ENCODE measurements at places on chromosomes 5 and 9.

- DNase-seq: no peak
These were observed 726.5 kb upstream of the RIOK2 start for GRCh38 chr5:97909541-97909940.

DNA sequence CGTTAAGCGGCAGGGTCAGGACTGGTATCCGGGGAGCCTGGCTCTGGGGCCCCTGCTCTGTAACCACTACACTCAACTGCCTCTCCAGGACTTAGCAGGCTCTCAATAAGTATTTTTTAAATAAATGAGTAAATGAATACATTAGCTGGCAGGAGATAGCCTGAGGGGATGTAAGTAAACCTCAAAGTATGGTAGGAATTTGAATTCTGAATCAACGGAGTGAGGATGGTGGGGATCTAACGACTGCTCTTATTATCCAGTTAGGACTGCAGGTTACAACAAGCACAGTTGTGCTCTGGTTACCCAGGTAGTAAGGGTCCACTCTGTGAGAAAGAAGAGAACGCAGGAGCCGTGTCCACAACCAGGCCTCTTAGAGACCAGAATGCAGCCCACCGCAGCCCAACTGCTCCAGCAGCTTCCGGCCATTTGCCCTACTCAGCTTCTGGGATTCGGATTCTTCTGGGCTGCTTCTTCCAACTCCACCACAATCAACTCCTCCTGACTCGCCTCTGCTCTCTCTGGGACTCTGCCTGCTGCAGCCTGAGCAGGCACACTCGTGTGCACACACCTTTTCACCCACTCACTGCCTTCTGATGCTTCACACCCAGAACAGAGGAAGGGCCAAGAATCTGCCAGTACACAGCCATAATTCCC, 52.6 kb downstream of the MED27 start:
- DNase-seq: no peak

DNA sequence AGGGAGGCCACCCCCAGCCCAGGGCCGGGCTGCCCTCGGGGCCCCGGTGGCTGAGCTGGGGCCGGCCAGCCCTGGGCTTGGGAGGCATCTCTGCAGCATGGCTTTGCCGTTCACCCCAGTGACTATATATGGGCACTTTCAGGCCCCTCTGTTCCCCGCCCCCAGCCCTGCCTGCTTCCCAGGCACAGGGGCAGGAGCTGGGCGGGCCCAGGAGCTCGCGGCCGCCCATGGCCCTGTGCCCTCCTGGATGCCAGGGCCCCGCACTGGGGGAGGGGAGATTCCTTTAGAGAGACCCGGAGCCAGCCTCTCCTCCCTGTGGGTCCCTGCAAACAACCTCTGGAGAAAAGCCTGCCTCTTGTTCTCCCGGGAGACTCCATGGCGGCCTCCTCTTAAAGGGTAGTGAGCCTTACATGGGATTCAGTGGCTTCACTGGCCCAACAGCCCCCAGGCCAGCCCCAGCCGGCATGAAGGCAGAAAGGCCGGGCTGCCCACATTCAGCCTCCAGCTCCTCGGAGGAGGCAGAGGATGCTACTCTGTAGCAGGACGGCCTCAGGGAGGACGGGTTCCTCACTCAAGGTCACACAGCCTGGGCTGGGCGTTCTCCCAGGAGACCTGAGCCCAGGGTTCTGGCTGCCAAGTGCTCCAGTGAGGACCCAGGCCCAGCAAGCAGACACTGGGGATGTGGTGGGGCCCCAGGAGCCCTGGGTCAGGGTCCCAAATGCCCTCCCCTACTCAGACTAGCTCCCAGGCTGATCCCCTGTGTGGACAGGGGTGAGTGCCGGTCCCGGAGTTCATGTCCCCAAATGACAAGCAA, 4.1 kb downstream of the NACC2 start:
- no peak for DNase-seq

- no peak for DNase-seq
These were observed 258.8 kb upstream of the ZNF608 start for GRCh38 chr5:125005266-125005665.

DNA sequence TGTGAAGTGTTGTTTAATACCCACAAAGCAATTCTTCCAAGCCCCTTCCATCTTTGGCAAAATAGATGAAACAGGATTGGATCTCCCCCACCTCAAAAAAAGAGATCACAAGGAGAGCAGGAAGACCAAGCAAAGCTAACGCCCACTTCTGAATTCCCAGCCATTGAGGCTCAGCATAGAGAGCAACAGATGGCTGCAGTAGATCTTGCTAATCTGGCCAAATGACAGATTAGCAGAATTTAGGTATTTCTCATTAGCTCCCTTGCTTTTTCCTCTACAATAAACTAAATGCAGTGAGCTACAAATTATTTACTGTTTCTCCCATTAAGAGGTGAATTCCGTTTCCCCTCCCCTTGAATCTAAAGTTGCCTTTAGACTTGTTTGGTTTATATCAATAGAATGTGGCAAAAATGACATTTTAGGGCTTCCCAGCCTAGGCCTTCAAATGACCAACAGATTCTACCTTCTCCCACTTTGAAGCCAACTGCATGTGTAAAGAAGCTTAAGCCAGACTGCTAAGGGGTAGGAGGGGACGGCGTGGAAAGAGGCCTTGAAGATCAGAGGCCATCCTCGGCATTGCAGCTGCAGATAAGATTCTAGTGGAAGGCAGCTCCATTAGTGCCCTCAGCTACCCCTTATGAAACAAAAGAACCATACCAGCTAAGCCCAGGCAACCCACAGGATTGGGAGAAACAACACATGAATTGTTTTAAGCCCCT, 56.8 kb upstream of the CPEB4 start:
- no peak for DNase-seq

GRCh38 chr9:99234618-99235017, 12.5 kb downstream of the SEC61B start:
- DNase-seq: no peak

DNA sequence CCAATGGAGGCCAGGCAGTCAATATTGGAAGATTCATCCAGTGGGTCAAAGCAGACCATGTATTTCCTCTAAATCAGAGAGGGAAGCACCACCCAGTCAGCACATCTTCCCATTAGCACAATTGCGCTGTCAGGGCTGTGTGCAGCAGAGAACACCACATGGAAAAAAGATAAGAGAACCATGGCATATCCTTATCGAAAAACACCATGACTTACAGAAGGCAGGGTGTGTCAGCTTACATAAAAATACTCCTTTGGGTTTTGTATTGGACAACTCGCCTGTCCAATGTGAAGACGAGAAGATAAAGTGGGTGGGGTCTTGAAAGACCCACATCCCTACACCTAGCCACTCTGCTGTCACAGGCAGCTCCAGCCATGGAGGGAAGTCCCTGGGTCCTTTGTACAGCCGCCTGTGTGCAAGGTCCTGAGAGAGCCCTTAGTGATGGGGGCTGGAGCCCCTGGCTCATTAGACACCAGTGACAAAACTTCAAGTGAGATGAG, 71.9 kb upstream of the SPATA31E1 start:
- DNase-seq: no peak

DNA sequence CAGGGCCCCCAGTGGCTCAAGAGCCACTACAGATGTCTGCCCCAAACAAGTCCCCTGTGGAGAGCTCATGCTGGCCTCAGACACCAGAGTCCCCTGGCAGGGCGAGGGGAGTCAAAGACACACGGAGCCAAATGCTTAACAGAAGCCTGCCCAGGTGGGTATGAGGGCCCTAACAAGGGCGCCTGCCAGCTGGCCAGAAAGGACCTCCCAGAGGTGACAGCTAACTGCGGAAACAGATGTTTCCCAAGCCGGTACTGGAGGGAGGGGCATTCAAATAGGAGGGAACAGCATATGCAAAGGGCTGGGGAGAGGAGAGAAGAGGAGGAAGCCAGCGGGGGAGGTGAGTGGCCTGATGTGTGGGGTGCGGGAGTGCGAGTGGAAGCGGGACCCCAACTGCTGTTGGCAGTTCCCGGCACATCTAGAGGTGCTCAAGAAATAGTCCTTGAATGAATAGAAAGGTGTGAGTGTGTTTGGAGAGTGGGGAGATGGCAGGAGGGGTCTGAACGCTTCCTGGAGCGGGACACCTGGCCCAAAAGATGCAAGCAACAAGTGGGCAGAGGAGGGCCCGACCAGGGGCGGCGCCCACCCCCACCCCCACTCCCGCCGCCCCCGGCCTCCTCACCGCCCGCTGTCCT, 824 bp downstream of the MXD3 start:
- DNase-seq: no peak

DNA sequence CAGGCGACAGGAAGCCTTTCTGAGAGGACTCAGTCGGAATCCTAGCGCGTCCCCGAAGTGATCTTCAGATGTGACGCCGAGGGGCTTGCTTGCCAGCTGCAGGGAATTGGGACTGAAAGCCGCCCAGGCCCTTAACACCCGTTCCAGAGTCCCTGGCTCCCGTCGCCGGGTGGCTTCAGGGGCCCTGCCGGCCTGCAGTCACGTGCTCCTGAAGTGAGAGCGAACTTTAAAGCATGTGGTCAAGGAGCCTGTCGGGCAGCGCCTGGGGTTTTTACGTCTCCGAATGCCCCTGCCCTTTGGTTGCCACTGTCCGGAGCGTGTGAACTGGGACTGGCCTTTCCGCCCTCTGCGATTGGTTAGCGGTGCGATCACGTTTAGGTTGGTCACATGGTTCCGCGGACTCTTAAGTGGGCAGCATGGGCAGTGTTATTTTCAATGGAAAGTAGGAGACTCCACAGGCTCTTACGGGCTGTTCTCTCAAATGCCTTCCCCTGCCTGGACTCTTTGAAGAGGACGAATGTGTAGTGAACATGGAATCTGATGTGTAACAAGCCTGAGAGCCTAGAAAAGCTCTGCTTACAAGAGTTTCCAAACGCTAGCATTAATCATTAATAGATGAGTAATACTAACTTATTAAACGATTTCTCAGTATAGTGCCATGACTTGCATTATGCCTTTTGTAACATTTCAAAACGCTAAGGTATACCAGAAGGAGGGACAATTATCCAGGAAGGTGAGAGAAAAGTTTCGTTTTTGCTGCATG, 1.9 kb downstream of the VLDLR start:
- no peak for DNase-seq

DNA sequence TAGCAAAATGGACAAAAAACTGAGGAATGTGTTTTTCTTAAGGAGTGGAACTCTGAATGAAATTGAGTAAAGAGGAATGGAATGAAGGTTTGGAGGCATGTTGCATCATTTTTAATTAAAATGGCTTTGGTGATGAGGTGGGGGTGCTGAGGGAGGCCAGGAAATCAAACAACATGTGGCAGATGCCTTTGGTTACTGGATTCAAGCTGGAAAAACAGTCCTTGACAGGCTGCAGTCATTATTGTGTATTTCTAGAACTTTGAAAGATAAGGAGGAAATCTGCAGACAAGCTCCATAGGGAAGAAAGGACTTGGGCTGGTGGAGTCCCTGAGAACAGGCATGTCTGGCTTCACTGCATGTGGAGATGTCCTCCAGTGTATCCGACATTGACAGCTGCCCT, 203.5 kb upstream of the HAPLN1 start:
- DNase-seq: no peak

DNA sequence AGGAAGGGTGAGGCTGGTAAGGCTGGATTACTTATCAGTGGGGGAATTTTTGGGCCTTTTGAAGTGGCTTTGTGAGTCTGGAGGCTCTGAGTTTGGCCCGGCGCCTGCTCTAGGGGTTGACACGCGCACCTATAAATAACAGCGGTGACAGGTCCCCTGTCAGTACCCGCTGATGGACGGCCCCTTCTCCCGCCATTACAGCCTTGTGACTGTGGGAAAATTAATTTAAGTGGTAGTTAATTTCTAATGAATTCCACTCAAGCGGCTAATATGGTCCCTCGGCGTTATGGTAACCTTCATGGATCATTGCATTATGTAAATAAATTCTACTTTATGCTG, 16.5 kb downstream of the MRPL36 start:
- DNase-seq: no peak

- no peak for DNase-seq
These were observed 4.5 kb downstream of the BRD9 start for GRCh38 chr5:887947-888637.

- DNase-seq: no peak
These were observed 509.8 kb downstream of the CCDC171 start for GRCh38 chr9:16062542-16063240.

DNA sequence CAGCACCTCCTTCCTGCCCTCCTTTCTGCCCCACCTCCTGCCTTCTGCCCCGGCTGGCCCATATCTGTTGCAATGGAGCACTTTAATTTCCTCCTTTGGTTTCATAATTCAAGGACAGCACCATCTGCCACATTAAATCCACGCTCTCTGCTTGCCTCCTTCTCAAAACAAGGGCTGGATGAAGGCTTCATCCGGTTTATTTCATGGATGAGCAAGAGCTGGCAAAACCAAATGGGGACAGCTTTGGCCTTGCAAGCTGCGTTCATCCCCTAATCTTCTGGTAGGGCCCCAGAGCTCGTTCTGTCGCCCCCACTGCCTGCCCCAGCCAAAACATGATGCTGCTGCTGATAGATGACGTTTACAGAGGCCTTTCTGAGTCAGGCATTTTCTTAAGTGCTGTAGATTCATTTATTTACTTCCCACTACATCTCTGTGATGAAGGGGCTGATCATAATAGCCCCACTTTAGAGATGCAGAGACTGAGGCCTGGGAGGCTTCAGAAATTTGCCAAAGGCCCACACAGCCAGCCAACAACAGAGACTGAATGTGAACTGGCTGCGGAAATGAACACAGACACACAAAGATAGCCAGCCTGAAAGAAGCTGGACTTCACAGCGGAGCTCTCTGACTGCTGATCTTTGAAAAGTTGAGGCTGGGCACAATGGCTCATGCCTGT, 115.6 kb upstream of the CPEB4 start:
- no peak for DNase-seq

- DNase-seq: no peak
These were observed 96.3 kb downstream of the CFAP95 start for GRCh38 chr9:69916950-69917349.

GRCh38 chr9:129095908-129096307, 14.7 kb downstream of the CRAT start:
- DNase-seq: no peak

DNA sequence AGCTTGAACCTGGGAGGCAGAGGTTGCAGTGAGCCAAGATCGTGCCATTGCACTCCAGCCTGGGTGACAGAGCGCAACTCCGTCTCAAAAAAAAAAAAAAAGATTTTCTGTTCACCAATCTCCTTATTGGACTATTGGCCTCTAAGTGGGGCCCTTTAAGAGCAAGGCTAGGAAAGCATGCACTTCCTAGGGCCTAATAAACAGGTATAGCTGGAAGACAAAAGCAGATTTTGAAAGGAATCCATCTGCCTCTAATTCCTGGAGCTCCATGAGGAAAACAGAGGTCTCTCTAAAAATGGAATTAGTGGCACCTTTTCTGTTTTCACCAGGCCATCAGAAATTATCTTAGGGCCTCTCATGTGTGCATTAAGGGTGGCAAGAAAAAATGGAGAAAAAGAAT, 70.0 kb downstream of the RGMB start:
- no peak for DNase-seq

DNA sequence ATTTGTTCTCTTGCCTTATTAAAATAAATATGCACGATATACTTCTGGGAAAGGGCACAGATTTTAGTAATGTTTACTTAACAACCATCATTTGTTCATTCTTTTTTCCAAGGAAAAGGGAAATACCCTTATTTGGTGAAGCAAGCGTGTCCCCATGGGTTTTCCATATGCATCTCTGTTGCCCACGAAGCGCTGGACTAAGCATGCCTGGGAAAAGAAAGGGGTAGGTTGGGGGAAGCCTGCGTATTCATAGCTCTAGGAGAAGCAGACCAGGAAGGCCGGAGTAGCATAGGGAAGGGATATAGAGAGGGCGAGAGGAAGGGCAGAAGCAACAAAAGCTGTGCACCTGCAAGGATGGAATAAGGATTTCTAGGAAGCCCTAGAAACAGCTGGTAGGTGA, 61.8 kb upstream of the ACO1 start:
- DNase-seq: no peak

- DNase-seq: no peak
These were observed 17.9 kb downstream of the EXOSC2 start for GRCh38 chr9:130711469-130711868.

GRCh38 chr5:145947581-145947980, 11.2 kb downstream of the SH3RF2 start:
- DNase-seq: no peak
